Caco-2 (cell line): ENCODE measurements at places on chromosomes 2 and 18. TPM values are rescaled to one million over a fixed set of nuclear protein-coding genes. Genes with fewer than 3 reads are reported as not detected.

GRCh38 chr2:109386004-109386695 is 227.6 kb downstream of the SEPTIN10 start:
- DNase-seq, result no peak

- DNase-seq, result no peak
These were observed 210.5 kb upstream of the GATA6 start for GRCh38 chr18:21958707-21959450.

DNA sequence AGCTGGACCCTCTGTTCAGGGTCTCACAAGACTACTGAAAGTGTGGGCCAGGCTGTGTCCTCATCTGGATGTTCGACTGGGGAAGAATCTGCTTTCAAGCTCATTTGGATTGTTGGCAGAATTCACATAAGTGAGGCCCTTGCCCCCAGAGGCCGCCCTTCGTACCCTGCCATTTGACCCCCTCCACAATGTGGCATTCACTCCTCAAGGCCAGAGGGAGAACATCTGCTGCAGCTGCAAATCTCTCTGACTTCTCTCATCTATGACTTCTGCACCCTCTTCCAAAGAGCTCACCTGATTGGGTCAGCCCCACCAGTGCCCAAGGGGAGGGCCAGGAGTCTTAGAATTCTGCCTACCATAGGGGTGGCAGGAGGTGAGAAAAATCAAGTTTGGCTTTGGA is 3.9 kb upstream of the CNDP2 start:
- no peak for DNase-seq

DNA sequence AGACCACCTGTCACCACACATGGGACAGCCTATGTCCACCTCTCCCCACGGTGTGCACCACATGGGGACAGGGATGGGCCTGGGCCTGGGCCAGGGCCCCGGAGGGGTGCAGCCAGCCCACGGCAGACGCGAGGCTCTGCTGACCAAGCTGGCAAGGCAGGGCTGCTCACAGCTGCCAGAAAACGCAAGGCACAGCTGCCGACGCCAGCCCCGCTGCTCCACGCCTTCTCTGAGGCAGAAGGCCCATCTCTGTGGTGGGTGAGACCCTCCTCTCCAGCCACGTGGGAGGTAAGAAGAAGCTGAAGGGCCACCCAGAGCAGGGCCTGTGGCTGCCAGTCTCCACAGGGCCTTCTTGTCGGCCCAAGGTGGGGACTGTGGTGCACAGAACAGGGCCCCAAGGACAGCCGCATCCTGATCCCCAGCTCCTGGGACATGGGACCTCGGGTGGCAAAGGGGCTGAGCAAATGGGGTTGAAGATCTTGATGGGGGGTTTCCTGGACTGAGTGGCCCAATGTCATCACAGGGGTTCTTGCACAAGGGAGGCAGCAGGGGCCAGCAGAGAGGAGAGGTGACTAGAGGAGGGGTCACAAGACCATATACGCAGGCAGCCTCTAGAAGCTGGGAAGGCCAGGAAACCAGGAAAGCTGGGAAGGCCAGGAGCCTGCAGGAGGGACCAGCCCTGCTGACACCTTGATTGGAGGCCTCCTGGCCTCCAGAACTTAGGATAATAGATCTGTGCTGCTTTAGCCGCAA is 72.3 kb downstream of the NDUFA10 start:
- no peak for DNase-seq

- DNase-seq, result peak; percentile 44
These were observed 206.5 kb downstream of the SETBP1 start for GRCh38 chr18:44887227-44887631.

- no peak for DNase-seq
These were observed 66.6 kb downstream of the EPB41L3 start for GRCh38 chr18:5476961-5477800.

GRCh38 chr2:4597400-4597799 is 894.0 kb downstream of the DCDC2C start:
- DNase-seq, result no peak

DNA sequence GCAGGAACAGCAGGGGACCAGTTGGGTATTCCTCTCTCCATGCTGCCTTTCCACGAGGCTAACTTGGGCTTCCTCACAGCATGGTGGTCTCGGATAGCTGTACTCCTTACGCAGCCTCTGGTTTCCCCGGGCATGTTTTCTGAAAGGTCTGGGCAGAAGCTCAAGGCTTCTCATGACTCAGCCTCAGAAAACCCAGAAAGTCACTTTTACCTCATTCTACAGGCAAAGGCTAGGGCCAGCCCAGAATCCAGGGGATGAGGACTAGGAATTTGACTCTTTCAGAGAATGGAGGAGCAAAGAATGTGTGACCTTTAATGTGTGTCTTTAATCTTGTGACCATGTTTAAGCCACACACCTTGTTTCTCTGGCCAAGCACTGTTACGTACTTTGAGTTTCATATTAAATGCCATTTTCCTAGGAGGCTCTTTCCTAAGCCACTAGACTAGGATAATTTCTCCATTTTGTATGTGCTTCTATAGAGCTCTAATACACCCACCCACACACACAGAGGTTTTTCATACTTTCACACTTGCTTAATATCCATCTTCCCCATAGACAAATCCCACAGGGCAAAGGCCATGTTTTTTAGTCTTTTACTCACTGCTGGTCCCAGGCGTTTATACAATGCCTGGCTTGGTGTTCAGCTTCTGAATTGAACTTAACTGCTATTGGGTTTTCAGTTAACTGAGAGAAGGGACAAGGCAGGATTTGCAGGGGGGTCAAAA is 77.3 kb downstream of the LONRF2 start:
- DNase-seq, result no peak

GRCh38 chr2:236366049-236366387 is 101.8 kb upstream of the ASB18 start:
- DNase-seq, result no peak

DNA sequence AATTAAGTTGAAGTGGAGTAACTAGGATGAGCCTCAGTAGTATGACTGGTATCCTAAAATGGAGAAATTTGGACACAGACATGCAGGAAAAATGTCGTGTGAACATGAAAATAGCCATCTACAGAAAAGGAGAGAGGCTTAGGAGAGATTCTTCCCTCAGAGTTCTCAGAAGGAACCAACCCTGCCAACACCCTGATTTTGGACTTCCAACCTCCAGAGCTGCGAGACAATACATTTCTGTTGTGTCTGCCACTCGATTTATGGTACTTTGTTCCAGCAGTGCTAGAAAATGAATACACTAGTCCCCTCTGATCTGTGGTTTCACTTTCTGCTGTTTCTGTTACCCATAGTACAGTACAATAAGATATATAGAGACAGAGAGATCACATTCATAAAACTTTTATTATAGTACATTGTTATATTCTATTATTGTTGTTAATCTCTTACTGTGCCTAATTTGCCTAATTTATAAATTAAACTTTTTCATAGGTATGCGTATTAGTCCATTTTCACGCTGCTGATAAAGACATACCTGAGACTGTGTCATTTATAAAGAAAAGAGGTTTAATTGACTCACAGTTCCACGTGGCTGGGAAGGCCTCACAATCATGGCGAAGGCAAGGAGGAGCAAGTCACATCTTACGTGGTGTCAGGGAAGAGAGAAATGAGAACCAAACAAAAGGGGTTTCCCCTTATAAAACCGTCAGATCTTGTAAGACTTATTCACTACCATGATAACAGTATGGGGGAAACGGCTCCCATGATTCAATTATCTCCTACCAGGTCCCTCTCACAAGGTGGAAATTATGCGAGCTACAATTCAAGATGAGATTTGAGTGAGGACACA is 41.3 kb downstream of the PLEKHA3 start:
- no peak for DNase-seq

DNA sequence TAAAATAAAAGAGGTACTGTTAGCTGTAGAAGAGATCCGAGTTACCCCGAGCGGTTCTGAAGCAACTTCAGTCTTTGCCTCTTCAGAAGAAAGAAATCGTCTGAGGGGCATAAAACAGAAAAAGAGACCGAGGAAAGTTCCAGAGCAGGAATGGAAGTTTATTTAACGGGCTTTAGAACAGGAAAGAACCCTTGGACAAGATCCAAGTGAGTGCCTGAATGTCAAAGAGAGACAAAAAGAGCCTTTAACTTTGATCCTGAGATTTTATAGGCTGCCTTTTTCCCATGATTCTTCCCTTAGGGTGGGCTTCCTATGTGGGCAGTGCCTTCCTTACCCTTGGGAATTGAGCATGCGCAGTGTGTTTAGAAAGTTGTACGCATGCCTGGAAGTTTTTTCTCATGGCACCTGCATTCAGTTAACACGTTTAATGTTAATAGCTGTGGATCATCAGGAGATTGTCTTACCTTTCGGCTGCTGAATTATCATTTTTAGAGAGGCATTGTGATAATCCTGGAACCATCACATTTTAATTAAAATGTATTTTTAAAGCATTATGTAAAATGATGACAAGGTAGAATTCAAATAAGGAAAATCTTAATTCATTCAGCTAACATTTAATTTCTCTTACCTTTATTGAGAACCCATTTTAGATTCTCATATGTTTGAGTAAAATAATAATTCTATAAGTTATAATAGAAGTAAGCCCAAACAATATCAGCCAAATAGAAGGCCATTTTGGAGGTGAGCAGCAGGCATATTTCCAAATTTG is 269.5 kb upstream of the ZSWIM2 start:
- DNase-seq, result no peak

MYOM1 gene
- 0.41 and 0.49 TPM in 2 replicates for total RNA-seq

TEX44 gene
- total RNA-seq, result not detected in 2 replicates

MALL gene
- 22.9 and 26.1 TPM in 2 replicates for total RNA-seq
